ENCODE measurements at places on chromosomes 1 and 21. TPM values are rescaled to one million over a fixed set of nuclear protein-coding genes. Genes with fewer than 3 reads are reported as not detected.

Gene KIAA0040
- 17.8 TPM for polyA plus RNA-seq

DNA sequence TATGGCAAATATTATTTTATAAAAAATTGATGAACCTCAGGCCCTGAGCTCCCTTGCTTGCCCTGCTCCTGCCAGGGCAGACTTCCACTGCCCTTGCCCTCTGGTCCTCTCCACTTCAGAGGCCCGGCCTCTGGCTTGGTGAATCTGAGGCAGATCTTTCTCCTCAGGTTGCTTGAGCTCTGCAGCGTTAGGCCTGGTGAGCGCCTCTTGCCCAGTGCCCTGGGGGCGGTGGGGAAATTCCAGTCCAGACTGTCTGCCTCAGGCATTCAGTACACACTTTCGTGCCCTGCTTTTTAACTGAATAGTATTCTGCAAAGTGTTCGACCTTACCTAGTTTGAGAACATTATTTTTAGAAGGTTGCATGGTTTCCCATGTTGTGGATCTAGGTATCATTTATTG is 98.2 kb downstream of the PCBP3 start:
- DNase-seq, result no peak

DNA sequence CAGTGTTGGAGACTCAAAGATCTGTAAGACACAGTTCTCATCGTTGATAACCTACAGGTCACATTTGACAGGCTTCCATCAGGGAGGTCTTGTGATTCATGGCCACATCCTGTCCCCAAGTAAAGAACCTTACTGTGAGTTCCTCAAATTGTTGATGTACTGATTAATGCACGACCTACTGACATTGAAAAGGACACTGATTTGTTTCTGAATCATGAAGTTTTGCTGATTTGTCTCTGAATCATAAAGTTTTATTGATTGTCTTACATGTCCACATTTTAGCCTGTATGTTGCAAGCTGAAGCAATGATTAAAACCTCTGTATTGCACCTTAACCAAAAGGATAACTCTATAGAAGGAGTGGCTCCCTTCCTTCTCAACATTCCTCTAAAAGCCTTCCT is 476.3 kb upstream of the RUNX1 start:
- no peak for DNase-seq

DNA sequence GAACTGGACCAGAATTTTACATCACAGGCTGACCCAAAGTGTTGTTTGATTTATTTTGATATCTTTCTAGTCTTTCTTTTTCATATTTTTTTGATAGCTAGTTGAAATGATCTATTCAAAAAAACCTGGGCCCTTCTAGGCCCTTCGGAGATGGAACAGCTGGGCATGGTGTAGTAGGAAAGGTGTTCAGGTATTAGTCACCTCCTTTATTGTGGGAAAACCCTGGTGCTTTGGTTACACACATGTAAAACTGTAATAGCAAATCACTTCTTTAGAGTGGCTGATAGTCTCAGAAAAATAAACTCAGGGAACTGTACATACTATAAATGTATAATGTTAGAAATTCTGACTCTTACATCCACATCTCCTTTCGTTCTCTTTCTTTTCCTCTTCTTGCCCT is 234.5 kb downstream of the PLA2G4A start:
- DNase-seq, result no peak

- no peak for DNase-seq
Measured at GRCh38 chr1:175520186-175520585, 223.2 kb downstream of the TNR start.

Gene SH3D21
- polyA plus RNA-seq, result 39.6 TPM

GRCh38 chr1:65235867-65236805 is 73.2 kb upstream of the DNAJC6 start:
- DNase-seq, result no peak

DNA sequence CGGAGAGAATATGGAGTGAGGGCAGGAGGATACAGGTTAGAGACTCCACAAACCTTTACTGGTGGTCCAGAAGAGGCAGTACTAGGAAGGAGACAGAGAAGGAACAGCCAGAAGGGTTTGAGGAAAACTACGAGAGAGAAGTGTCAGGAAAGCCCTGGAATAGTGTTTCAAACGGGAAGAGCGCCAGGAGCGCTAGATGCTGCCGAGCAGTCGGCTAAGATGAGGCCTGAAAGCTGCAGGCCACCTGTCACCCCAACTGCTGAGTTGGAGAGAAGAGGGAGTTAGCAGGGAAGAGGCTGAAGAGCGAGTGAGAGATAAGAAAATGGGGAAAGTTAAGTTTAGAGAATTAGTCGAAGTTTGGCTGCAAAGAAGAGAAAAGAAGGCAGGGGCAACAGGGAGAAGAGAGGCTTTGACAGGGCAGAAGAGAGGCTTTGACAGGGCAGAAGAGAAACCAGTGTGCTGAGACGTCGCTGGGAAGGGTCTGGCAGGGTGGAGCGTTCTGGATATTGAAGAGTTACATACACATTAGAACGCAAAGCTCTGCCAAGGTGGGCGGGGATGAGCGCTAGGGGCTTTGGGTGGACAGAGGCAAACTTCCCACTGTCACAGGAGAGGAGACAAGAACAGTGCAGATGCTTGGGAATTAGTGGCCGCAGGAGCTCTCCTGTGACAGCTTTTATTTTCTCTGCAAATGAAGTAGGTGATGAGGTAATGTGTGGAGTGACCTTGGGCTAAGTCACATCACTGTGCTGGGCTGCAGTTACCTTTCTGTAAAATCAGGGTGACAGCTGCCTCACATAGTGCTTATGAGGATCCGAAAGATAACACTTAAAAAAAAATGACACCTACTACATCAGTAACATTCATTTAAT is 31.2 kb downstream of the PCSK9 start:
- DNase-seq, result no peak

DNA sequence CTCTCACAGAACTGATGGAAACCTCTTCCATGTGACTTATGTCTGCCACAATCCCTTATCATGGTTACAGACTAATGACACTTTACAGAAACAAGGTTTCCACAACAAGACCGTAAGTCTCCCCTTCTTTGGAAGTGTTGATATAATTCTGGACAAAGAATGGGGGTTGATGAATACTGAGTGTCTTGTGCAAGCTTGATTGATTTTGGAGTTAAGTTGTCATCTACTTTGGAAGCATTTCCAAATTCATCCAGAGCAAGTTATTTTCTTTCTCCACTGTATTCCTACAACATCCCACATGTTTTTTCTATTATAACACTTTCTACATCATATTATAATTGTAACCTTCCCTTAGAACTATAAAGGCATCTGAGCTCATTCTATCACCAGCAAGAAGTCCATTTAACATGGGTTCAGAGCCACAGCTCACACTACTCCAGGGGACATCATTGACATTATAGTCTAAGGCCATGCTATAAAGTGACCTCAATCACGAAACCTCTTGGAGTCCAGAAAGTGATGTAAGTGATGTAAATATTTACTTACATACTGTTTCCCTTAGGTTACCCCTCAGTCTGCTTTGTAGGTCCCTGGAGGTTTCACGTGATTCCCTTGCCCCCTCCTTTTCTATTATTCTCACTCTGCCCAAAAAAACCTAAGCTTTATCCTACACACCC is 125.7 kb upstream of the PBX1 start:
- no peak for DNase-seq

Gene IGSF5
- 0.88 TPM for polyA plus RNA-seq

GRCh38 chr1:213094446-213094845 is 43.4 kb downstream of the RPS6KC1 start:
- DNase-seq, result no peak

DNA sequence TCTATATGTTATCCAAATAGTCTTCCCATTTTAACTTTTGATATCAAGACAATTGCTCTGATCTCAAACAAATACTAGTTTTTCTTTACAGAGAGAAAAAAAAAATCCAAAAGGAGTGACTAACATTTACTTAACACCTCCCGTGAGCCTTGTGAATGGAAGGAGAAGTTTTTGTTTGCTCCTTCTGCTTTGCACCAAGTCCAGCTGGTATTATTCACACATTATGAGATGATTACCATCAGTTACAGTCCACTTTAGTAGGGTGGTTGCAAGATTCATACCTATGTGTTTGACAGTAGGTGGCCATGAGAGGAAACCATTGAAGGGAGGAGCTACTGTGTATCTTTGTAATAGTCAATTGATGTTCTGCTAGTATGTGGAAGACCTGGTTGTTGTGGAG is 443.4 kb upstream of the ZP4 start:
- no peak for DNase-seq

- DNase-seq, result no peak
Measured at GRCh38 chr1:174535207-174535606, 87.4 kb downstream of the GPR52 start.

DNA sequence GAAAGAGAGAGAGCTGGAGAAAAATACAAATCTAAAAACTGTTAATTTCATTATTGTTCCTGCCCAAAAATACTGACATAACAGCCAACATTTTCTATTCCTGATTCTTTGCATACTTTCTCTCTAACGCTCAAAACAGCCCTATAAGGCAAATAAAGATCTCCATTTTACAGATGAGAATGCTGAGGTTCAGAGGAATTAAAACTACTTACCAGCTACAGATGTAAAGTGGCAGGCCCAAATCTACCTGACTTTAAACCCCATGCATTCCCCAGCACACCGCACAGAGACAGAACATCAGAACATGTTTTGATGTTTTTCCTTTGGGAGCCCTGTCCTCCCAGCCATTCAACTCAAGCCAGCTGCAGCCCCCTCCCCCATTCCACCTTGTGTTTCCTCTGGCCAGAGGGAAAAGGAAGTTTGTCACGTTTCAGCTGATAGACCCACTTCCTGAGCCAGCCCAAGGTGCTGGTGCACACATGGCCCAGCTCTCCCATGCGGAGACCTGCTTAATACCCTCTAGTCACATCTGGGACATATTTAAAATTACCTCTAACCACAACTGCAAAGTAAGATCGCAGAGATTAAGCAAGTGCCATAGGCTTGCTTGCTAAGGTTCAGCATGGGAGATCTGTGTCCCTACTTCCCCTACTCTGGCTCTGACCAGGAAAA is 133.1 kb upstream of the NFIA start:
- no peak for DNase-seq

DNA sequence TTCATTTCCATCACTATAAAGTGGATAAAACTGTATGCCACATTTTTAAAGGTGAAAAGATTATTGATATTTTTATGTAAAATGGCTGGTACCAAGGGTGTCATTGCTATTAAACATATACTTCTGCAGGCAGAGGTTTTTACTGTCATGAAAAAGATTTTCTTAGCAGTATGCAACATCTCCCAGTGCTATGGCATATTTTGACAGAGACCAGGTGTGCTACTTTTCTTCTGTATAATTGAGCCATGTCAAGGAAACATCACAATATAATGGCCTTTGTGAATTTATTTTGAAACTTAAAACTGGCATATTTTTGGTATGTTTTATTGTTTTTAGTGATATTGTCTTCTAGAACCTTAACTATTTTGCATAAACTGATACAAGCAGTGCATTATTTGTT is 216.6 kb upstream of the C1orf105 start:
- no peak for DNase-seq

- no peak for DNase-seq
Measured at GRCh38 chr1:178275049-178275448, 181.1 kb downstream of the RASAL2 start.

Gene NBPF14
- polyA plus RNA-seq, result 33.9 TPM

GRCh38 chr1:30801771-30802198 is 44.2 kb upstream of the LAPTM5 start:
- peak; percentile 67 for DNase-seq

- no peak for DNase-seq
Measured at GRCh38 chr1:188846468-188846867, 1631.2 kb downstream of the BRINP3 start.

DNA sequence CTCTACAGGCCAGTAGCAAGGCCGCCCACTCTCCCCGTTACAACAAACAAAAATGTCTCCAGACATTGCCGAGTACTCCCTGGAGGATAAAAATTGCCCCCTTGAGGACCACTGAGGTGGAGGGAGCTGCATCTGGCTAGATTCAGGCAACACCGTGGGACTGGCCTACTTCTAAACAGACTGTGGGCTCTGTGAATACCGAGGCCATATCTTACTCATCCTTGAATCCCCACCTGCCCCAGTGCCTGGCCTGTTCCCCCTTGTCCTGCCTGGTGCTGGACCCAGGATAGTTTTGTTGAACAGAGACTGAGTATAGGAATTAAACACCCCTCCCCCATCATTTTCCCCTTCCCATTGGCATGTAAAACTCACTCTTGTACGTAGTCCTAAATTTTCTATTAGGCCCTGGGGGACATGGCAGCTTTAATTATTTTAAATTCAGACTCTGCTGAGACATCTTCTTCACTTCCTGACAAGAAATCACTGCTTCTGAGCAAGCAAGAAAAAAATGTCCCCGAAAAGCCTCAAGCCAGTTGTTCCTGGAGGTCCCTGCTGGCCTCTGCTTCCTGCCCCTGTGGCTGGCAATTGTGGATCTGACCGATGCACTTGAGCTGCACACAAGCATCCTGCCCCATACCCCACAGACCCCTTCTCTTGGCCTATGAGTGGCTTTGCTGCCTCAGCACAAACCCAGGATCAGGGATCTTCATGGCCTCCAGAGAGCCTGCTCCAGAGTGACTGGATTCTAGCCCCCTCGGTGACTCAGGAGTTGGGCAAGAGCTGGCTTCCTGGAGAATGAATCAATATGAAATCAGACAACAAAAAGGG is 111.0 kb downstream of the ACTL8 start:
- no peak for DNase-seq

GRCh38 chr1:203768256-203768655 is 3.3 kb downstream of the LAX1 start:
- DNase-seq, result no peak

DNA sequence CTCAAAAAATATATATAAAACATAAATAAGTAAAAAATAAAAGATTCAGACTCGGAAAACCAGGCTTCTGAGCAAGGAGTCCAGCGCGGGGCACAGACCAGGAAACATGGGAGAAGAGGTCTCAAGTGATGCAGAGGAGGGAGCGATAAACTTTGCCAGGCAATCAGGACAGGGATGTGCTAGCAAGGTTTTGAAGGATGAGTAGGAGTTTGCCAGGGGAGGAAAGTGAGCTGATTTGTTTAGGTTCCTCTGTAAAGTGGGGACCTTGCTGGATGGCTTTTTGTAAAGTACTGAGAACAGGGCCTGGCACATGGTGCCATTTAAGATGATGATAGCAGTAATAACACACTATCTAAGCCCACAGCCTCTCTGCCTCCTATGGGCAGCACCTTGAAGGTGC is 86.1 kb downstream of the SPSB1 start:
- DNase-seq, result no peak

DNA sequence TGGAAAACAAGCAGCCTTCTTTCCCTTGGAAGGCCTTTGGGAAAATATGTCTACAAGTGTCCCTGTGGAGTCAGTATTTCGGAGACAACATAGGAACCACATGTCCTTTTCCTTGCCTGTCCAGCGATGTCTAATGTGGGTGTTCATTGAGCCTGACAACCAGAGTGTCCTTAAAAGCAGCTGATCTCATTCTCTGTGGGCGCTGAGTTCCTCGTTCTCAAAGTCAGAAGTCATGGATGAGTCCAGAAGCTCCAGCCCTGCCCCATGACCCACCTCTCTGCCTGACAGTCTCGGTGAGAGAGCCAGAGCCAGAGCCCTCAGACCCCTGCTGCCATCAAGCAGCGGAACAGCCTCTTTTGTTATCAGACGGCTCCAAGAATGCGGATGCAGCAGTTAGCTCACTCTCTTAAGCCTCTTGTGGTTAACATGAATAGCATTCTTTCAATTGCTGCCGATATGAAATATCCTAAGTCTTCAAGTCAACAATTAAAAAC is 329.2 kb downstream of the TGFB2 start:
- no peak for DNase-seq

- no peak for DNase-seq
Measured at GRCh38 chr1:92094090-92094489, 13.9 kb downstream of the BTBD8 start.

GRCh38 chr1:171606402-171606941 is 15.6 kb upstream of the MYOCOS start:
- no peak for DNase-seq

Gene GPX7
- polyA plus RNA-seq, result 72.2 TPM

Gene PLEKHN1
- polyA plus RNA-seq, result 0.70 TPM

Gene VTCN1
- polyA plus RNA-seq, result 30.3 TPM

Gene LY9
- 0.09 TPM for polyA plus RNA-seq

Measured in left renal cortex interstitium (tissue), 4 donors.